LHCN-M2 (cell line): ENCODE measurements at places on chromosomes 4 and X.

GRCh38 chrX:129525162-129525561 lies 1.9 kb upstream of the SMARCA1 start:
- DNase-seq: peak; percentile 55

GRCh38 chr4:110869862-110870572 lies 247.1 kb upstream of the PITX2 start:
- DNase-seq: peak; percentile 59

- peak; percentile 35 for DNase-seq
These were observed 16.7 kb upstream of the AFAP1 start for GRCh38 chr4:7956270-7956808.

GRCh38 chr4:122759639-122760310 lies 27.3 kb downstream of the BBS12 start:
- no peak for DNase-seq

DNA sequence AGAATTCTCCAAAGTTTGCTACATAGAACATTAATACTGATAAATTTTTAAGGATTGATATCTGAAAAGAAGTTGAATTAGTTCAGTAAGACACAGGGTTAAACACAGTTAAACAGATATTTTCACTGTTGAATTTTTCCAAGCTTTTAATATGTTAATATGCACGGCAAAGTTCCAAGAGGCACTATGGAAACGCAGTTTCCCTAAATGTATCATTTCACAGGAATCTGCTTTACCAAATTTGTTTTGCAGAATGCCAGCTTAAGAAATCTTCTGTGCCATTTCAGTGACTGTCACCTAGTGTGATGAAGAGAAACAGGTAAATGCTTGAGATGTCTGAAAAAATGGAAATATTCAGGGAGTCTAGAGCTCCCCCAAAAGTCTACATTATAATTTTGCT lies 395.9 kb upstream of the GRIA3 start:
- no peak for DNase-seq

DNA sequence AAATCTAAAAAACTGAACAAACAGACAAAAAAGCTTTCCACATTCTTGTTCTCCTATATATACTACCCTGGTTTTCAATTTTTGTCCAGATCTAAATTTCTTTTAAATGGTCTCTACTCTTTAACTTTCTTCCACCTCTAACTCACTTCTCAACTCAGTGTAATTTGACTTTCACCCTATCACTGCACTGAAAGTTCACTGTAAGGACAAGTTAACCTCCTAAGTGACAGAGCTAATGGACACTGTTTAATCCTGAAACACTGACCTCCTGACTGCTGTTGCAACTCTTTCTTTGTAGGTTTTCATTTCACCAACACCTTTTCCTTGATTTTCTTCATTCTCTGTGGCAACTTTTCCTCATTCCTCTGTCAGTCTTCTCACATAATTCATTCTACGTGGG lies 50.0 kb downstream of the ATOH1 start:
- no peak for DNase-seq

- no peak for DNase-seq
These were observed 96.4 kb upstream of the STIM2 start for GRCh38 chr4:26764231-26764630.

- DNase-seq: no peak
These were observed 619.7 kb downstream of the GRXCR1 start for GRCh38 chr4:43512253-43512652.

DNA sequence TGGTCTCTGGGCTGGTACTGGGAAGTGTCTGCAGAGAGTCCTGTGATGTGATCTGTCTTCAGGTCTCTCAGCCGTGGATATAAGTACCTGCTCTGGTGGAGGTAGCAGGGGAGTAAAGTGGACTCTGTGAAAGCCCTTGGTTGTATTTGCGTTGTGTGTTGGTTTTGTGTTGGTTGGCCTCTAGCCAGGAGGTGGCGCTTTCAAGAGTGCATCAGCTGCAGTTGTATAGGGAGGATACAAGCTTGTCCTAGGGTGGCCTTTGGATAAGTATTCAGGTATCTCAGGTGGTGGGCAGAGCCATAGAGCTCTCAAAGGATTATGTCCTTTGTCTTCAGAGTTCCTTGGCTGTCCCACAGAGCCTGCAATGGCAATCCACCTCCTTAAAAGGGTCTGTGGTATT lies 111.6 kb downstream of the MAGEB17 start:
- no peak for DNase-seq

- DNase-seq: no peak
These were observed 220.1 kb upstream of the PSAPL1 start for GRCh38 chr4:7654550-7655445.

GRCh38 chrX:101430457-101431078 lies 22.5 kb downstream of the HNRNPH2 start:
- peak; percentile 44 for DNase-seq

DNA sequence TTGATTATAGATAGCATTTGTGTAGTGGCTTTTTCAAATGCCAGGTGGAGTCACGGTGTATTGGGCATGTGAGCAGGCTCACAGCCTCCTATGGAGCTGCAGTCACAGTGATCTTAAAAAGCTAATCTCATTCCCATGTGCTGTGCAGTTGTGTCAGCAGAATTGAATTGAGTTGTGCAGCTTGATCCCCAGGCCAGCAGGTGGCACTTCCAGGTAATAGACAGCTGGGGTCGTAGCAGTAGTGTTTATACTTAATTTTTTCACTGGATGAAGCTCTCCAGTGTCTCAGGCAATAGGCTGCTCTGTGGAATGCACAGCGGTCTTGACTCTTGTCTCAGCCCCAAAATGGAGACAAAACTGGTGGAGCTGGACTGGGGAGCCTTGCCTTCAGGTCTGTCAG lies 1028.1 kb downstream of the SH3BGRL start:
- no peak for DNase-seq

DNA sequence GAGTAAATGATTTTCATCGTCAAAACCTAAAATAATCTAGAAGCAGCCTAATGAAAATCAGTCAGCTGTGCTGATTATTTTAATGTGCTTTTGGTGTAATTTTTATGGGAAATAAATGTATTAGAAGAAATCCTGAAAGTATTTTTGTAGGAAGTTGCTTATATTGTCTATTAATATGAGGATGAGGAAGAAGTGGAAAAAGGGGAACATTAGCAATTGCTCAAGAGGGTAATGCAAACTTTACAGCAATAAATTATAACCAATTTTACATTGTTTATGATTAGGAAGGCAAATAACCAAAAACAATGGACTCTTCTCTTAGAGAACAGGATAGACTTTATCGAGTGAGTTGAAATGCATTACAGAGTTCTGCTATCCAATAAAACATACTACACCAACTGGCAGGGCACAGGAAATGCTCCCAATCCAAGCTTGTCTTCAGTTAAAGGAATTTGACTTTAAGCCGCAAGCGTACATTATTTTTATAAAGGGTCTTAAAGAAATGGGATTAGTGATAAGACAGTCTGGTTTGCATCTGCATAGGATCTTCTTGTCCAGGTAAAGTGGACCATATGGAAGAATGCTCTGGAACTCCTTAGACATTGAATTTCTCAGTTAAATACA lies 374.8 kb downstream of the PDGFC start:
- no peak for DNase-seq

DNA sequence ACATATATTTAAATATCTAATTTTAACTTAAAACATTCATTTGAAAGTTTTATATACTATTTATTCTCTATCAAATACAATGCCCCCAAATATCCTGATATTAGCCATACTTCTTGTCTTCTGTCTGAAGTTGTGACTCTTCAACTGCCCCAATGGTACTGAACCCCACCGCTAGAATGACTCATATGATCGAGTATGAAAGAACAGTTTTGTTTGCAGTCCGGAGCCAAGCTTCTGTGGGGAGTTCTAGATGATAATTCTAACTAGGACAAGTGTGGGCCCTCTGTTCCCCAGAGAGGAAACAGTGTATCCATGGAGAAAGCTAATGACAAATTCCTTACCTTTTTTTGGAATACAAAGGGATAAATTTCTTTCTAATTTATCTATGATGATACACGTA lies 24.7 kb upstream of the CT47A1 start:
- DNase-seq: no peak

DNA sequence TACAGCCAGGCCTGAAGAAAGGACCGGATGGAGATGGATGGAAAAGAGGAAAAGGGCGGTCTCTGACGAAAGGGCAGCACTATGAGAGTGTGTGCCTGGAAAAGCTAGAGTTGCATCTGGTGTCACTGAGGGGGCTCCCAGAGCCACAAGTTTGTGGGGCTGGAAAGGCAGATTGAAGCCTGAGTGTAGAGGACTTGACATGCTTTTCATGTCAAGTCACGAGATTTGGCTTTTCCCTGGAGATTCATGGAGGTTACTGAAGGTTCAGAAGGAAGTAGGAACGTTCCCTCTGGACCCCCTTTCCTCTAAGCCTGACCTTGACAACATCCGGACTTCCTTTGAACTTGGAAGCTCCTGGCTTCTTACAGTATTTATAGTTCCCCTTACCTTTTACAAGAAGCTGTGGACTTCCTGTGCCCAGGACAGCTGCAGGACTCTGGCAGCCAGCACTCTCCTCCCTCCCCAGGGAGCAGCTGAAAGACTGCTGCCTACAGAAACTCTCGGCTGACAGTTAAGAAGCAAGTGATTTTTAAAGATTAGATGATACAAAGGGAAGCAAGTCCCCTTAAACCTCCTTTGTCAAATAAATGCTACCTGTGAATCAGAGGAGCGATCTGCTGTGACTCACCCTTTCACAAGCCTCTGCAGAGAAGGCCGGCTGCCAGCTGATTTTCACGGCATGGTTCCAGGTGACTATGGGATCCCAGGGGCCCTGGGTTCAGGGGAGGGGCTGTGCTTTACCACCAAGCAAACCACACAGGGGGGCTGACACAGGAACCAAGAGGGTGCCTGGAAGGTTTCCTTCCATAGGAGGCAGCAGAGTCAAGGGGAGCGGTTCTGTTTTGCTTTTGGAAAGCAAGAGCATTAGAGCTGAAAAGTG lies 72.9 kb upstream of the STIM2 start:
- peak; percentile 83 for DNase-seq

- no peak for DNase-seq
These were observed 282.4 kb downstream of the C4orf33 start for GRCh38 chr4:129378364-129378763.

GRCh38 chr4:85929961-85930665 lies 429.7 kb downstream of the MAPK10 start:
- no peak for DNase-seq

DNA sequence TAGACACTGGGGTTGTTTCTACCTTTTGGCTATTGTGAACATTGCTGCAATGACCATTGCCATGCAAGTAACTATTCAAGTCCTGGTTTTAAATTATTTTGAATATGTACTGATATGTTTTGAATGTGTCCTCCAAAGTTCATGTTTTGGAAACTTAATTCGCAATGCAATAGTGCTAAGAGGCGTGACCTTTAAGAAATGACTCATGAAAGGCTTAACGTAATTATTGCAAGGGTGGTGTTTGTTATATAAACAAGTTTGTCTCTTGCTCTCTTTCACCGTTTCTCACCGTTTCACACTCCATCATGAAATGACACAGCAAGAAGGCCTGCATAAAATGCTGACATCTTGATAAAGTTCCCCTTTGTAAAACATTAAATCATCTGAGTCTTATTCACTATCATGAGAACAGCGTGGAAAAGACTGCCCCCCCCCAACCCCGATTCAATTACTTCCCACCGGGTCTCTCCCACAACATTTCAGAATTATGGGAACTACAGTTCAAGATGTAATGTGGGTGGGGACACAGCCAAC lies 506.9 kb upstream of the FAM47C start:
- DNase-seq: no peak

DNA sequence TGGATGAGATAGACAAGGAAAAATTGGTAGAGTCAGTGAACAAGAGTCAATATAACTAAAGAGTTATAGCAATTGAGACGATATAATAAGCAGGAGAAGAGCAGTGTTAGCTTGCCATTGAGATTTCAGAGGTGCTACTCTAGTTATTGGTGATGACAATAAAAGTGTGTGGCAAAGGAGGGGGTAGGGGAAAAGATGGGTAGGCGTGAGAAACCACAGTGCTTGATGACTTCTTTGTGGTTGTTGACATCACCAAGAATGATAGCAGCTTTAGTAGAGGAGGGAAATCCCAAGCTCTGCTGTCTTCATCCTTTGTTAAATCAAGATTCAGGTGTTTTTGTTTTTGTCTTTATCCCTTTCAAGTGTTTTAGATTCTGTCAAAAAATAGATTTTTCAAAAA lies 179.9 kb upstream of the PPP3CA start:
- peak; percentile 9 for DNase-seq

DNA sequence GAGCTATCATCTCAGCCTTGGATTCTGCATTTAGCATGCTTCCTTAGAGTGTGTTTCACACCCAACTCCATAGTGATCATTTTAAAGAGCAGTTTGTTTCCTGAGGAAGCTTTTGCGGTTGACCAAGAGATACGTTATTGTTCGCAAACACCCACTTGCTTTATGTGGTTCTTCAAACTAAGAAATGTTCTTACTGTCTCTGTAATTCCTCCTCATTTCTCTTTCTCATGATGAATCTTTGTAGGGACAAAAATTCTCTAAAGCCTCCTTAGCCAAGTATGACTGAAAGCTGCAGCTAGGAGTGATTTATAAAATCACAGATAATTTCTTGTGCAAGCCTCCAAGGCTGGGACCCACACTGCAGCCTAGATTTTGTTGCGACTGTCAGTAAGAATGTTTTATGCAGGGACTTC lies 10.0 kb downstream of the TNIP3 start:
- DNase-seq: no peak

- DNase-seq: no peak
These were observed 62.2 kb downstream of the PPP1R2C start for GRCh38 chrX:42715701-42716262.
